ENCODE measurements at places on chromosomes 6 and 20.
A peak's percentile ranks its signal among the peaks of the same experiment; 100 is the strongest.

DNA sequence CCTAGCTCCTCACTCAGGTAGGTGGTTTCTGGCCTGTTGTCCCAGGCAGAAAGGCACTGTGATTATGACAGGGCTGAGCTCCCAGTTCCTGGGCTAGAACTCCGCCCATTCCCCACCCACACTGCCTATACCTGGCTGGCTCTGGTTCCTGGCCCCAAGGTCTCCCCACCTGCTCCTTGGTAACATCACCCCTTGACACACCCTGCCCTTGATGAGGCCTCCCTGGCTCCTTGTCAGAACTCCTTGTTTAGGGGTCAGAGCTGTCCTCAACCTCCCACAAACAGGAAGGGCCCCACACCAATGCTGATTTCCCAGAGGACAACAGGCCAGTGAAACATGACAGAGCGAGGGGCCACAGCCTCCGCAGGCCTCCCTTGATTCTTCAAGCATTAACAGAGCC, 15.5 kb upstream of the MYMX start:
- no peak for DNase-seq

DNA sequence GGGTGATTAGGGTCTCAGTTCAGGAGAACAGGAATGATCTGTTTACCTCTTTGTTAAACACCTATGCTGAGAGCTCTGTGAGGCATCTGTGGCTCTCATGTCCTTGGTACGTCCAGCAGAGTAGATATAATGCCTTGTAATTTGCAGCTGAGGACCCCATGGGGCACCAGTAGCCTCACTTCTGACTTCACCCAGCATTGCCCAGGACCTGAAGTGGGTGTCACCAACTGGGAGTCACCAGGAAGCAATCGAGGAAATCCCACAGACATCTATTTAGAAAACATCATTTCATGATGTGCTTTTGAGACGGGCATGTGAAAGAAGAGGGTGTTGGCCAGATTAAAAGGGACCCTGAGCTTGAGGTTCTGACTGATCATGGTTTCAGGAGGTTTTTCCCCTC, 8.8 kb downstream of the EDN3 start:
- DNase-seq: no peak

DNA sequence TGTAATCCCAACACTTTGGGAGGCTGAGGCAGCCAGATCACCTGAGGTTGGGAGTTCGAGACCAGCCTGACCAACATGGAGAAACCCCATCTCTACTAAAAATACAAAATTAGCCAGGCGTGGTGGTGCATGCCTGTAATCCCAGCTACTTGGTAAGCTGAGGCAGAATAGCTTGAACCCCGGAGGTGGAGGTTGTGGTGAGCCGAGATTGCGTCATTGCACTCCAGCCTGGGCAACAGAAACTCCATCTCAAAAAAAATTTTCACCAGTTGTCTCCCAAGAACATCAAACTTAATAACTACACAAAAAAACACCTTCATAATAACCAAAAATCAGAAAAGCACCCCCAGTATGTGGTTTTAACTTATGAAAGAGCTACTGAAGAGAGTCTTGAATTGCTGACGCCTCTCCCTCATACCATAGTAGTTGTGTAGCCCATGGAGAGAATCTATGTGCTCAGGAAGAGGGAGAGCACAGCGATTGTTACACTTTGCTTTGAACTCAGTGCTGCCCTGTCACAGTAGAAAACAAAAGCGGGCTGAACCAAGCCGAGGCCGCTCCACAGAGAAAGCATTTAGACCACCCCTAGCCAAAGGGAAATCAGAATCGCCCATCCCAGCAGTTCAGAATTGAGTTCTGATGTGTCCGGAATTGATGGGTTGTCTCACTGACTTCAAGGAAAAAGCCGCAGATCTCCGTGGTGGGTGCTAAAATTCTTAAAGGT, 42.0 kb upstream of the GMPR start:
- no peak for DNase-seq

GRCh38 chr20:63942969-63943807, 13.0 kb downstream of the UCKL1 start:
- DNase-seq: no peak

GRCh38 chr6:116467096-116467495, 5.9 kb downstream of the CALHM6 start:
- DNase-seq: peak; percentile 75

GRCh38 chr6:156774863-156775405, 2.2 kb upstream of the ARID1B start:
- DNase-seq: no peak

GRCh38 chr6:142356201-142356883, 54.5 kb downstream of the ADGRG6 start:
- DNase-seq: peak; percentile 69

- peak; percentile 95 for DNase-seq
These were observed 649.1 kb upstream of the GJE1 start for GRCh38 chr6:141483598-141484061.

- DNase-seq: no peak
These were observed 48.3 kb upstream of the TRAF3IP2 start for GRCh38 chr6:111653979-111654378.

GRCh38 chr6:15473741-15474161, 189.1 kb downstream of the DTNBP1 start:
- peak; percentile 84 for DNase-seq

- DNase-seq: no peak
These were observed 17.9 kb downstream of the GCM1 start for GRCh38 chr6:53130569-53131290.

DNA sequence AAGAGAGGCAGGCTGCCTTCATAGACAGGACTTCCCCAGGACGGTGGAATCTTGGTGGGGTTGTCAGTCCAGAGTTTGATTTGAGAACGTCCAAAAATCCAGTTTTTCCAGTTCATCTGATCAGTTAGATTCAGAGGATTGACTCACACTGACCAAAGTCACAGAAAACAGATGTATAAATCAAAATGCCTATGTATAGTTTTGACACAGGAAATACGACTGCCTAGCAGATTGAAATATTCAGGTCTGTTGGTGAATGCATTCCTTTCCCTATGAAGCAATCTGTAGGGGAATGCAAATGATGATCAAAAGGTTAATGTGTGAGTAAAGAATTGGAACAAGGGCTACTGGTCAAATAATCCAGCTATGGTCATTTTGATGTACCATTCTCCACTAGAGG, 29.7 kb upstream of the GFOD1 start:
- DNase-seq: peak; percentile 45

DNA sequence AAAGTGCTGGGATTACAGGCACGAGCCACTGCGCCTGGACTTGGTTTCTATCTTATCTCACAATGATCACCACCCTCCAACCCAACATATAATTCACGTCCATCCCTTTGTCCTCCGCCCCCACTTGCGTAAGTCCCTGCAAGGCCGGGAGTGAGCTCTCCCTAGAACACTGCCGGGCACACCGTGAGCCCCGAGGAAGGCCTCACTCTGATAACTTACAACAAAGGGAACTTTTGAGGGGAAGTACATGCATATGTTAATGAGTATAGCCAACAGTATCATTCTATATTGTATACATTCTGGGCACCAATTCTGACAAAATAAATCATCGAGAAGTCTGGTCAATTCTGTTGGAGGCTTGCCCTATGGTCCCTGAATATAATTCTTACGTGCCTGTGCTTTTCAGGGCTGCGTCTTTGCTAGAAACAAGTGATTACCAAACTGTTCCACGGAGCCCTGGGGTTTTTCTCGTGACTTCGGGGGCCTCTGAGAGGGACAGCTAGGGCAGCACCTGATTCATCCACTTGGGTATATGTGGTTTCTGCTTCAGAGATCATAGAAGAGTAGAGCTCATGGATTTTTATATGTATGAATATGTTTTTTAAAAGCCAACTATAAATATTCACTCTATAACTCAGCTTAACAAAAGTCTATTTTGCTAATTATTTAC, 469.8 kb upstream of the AGPAT4 start:
- no peak for DNase-seq

GRCh38 chr20:32051720-32052089, 337 bp upstream of the HCK start:
- DNase-seq: no peak

DNA sequence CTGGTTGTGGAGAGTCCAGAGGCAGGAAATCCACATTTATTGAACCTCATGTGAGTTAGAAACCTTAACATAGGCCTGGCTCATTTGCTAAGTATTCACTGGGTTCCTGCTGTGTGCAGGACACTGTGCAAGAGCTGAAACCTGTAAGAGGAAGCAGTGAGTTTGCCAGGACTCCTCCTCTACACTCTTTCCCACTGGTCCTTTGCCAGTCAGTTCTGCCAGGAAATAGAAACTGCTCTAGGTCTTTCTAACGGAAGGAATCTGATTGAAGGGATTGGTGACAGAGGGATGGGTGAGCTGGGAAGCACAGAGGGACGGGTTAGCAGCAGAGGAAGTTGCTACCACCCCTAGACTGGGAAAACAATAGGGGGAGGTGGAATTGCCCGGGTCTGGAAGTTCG, 234.2 kb upstream of the ECI2 start:
- peak; percentile 88 for DNase-seq

GRCh38 chr20:859751-860231, 26.3 kb downstream of the FAM110A start:
- DNase-seq: no peak

GRCh38 chr20:1934156-1934555, 38.9 kb downstream of the SIRPA start:
- DNase-seq: peak; percentile 97

DNA sequence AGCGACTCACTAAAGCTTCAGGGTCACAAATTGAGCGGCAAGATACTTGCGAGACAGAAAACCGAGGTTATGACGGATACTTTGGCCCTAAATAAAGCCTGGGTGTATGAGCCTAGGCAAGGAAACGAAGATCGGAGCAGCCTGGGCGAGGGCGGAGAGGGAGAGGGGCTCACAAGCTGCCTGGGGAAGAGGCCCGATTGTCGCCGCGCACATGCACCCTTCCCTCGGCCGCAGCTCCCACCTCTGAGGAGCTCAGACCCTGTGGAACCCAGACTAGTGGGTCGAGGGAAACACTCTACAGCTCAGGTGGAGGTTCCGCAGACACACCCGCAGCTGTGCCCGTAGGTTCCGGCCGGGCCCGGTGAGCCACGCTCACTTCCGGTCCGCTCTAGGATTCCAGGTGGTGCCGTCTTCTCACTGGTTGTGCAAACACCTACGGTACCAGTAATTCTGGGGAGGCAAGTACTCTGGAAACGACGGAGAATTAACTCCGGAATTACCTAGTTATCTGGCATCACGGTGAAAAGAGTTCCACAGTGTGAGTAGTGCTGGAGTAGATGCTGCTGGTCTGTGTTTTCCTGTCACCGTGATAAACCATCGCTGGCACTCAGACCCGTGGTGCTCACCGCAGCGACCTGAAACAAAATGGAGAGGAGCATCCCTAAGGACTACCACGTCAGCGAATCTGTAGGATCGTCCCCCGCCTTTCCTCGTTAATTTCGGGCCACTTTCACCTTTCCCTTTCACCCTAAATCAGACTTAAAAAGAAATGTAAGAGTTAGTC, 61.5 kb downstream of the GPX5 start:
- peak; percentile 50 for DNase-seq

GRCh38 chr20:61802721-61803311, 262.9 kb downstream of the TAF4 start:
- no peak for DNase-seq

- peak; percentile 79 for DNase-seq
These were observed 36.0 kb upstream of the SMIM29 start for GRCh38 chr6:34284563-34285447.

GRCh38 chr20:34047917-34048316, 54.2 kb downstream of the RALY start:
- no peak for DNase-seq

- no peak for DNase-seq
These were observed 650.0 kb downstream of the KIF16B start for GRCh38 chr20:15923030-15923776.

DNA sequence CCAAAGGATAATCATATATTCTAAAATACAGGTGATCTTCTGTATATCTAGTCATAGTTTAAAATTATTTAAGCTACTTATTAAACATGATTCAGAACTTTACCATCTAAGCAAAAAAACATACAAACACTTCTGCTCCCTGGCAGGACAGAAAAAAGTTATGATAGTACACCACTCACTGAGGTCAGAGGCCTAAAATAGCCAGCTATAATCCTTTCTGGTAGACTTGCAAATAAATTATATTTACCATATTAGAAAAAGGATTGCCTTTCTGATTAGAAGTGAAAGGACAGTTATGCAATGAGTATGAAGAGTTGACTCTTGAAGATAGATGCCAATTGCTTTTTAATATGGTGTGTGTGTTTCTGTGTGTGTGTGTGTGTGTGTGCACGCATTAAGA, 207.4 kb downstream of the BMP2 start:
- no peak for DNase-seq

Measured in fibroblast of pulmonary artery (primary cell).